Hepatic stellate cell (primary cell): ENCODE measurements at places on chromosomes 13 and 19.

DNA sequence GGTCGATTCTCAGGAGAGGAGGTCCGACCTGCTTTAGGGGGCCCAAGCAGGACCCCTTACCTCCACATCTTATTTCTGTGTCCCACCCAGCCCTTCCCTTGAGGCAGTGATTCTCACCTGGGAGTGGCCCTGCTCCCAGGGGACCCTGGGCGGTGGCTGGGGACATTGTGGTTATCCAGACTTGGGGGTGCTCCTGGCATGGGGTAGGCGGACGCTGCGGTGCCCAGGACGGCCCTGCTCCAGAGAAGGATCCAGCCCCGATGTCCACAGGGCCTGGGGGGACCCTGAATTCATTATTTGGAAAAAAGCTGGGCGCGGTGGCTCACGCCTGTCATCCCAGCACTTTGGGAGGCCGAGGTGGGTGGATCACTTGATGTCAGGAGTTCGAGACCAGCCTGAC is 84.4 kb downstream of the GADD45B start:
- no peak for DNase-seq

DNA sequence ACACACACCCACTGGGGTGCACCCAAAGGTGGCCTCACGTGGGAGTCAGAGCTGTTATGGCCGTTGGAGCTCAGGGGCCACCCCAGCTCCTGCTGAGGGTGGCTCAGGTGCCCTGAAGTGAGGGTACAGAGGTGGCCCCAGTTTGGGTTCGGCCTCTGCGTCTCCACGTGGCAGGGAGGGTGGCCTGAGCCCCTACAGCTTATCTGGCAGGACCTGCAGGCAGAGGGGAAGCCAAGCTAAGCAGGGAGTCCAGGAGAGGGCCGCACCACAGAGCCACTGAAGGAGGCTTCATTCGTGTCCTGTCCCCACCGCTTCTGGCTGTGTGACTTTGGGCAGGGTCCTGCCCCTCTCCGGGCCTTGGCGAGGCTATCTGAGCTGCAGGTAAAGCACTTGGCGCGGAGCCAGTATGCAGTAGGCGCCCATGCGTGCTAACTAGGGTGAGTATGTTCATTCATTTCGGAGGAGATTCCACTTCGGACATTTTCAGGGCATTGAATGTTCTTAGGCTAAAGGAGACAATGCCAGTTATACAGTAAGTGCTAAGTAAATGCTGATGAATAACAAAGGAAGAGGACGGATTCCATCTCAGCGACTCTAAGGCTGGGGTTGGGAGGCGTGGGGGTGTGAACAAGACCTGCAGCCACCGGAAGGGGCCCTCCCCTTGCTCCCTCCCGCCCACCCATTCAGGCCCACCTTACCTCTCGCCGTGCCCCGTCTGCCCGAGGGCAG is 4.9 kb downstream of the REX1BD start:
- DNase-seq, result no peak

- DNase-seq, result no peak
These were observed 42.1 kb downstream of the LPAR6 start for GRCh38 chr13:48370815-48371214.

- DNase-seq, result no peak
These were observed 58.2 kb upstream of the EEF1AKMT1 start for GRCh38 chr13:20831933-20832332.

DNA sequence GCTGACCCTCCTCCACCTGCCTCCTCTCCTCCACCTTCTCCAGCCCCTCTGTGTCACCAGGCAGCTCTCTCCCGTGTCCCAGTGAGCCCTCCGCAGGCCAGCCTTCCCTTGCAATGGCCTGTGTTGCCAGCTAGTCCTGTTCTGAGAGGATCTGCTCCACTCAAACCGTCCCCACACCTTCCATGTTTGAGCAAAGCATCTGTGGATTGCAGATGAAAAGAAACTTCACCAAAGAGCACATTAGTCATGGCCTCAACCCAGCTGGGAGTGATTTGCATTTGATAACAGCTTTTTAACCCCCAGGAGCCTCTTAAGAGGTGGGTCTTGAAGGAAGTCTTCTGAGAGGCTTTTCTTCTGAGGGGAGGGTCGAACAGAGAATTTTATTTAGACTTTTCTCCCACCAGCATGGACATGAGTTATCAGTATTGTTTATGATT is 72.8 kb downstream of the COL4A2 start:
- DNase-seq, result peak; percentile 55

DNA sequence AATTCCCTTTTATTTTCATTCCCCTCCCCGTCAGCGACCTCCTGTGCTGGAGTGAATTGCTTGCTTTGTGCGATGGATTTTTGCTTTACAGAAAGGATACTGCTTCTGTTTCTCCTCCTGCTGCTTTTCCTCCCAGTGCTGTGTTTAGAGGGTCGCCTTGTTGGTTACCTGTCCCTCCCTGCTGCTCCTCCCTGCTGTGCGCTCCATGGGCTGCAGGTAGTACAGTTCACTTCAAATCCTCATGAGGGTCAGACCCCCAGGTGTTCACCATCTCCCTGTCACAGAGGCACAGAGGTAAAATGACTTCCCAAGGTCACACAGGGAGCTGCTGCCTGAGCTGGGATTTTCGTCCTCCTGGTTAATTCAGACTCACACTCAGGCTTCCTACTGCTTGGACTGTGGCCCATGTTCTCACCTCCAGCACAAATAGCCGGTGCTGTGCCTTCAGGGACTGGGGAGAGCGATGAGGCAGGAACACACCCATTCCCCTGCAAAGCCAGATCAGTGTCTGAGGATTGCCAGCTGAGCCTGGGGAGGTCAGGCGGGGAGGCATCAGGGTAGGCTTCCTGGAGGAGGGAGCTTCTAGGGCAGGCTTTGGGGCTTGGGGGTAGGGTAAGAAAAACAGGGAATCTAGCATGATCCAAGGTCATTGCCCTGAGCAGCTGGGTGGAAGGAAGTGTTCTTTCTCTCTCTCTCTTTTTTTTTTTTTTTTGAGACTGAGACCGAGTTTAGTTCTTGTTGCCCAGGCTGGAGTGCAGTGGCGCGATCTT is 14.4 kb downstream of the BICRA start:
- no peak for DNase-seq

- DNase-seq, result no peak
These were observed 652 bp downstream of the CHERP start for GRCh38 chr19:16541526-16542044.

DNA sequence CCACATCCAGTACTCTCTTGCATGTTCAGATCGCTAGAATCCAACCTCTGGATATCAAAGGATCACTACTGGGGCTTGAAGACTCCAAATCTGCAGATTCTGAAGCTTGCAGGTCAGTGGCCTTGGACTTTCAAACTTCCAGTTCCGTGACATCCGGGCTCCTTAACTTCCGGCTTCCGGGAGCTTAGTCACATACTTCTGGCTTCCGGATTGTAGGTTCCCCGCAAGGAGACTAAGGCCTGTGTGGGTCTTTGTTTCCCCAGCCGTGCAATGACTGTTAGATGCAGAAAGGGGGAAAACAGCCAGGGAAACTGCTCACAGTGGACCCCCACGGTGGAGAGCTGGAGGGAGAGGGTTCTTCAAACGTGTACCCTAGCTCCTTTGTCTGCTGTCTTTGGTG is 41.4 kb downstream of the ZNF333 start:
- DNase-seq, result no peak

DNA sequence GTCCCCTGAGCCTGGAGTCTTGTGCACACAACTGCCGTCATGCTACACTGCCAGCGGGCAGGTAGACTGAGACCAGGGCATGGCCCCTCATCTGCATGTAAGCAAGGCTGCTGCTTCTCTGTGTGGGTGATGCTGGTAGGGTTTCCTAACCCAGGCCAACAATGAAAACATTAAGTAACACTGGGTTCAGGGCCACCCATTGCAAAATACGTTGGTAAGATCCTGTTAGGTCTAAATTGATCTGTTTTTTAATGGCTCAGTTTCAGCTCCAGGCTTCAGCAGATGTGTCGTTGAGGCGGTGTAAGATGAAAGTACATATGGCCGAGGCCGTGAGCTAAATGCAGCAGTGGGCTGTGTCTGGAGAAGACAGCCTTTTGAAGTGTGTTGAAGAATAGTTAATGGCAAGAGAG is 383.4 kb downstream of the IRS2 start:
- DNase-seq, result no peak

- DNase-seq, result no peak
These were observed 5.0 kb downstream of the RNF225 start for GRCh38 chr19:58400316-58400915.

DNA sequence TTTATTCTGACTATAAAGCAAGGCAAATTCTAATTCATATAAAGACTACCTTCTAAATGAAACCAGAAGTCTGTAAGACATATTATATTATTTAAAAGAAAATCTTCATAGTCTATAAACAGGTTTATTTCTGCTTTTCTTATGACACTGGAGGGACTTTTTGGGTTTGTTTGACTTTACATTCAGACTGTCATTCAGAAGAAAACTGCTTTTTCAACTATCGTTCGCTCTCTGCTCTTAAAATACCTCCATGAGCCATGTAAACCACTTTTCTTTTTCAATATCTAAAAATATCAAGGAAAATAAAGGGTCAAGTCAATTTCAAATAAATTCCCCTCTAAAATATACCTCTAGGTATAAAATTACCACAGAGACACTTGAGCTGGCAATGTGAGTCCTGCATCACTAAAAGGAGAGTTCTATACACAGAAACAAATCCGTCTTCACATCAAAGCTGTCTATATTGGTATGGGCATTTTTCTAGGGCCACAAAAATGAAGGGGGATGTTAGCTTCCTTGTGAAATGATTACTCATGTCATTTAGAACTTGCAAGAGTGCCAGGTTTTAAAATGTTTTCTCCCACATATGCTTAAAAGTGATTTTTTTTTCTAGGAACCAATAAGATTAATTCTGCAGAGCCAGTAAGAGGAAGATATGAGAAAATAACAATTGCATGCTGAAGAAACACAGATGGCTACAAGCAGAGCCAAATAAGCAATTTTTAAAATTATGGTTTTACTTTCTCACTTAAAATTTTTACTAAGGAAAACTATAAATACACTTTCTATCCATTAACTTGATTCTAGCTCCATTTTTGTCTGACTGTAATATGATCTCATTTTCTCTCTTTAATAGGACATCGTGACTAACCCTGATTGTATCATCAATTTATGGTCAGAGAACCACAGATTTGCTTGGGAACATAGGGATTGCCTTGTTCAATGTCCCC is 181.8 kb downstream of the TBC1D4 start:
- no peak for DNase-seq

- DNase-seq, result no peak
These were observed 94.2 kb downstream of the ZNF737 start for GRCh38 chr19:20471431-20471830.

GRCh38 chr13:100528353-100528752 is 60.2 kb downstream of the GGACT start:
- no peak for DNase-seq

DNA sequence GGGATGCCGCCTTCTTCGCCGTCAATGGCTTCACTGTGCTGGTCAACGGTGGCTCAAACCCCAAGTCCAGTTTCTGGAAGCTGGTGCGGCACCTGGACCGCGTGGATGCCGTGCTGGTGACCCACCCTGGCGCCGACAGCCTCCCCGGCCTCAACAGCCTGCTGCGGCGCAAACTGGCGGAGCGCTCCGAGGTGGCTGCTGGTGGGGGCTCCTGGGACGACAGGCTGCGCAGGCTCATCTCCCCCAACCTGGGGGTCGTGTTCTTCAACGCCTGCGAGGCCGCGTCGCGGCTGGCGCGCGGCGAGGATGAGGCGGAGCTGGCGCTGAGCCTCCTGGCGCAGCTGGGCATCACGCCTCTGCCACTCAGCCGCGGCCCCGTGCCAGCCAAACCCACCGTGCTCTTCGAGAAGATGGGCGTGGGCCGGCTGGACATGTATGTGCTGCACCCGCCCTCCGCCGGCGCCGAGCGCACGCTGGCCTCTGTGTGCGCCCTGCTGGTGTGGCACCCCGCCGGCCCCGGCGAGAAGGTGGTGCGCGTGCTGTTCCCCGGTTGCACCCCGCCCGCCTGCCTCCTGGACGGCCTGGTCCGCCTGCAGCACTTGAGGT is 7.0 kb downstream of the MAP1S start:
- DNase-seq, result no peak
